ENCODE measurements at places on chromosomes 7 and 10.
A peak's percentile ranks its signal among the peaks of the same experiment; 100 is the strongest.

GRCh38 chr7:94109556-94109955, 105.4 kb upstream of the BET1 start:
- no peak for DNase-seq

- peak; percentile 56 for DNase-seq
Measured at GRCh38 chr7:25857376-25858067, 294.5 kb upstream of the NFE2L3 start.

- DNase-seq, result no peak
Measured at GRCh38 chr10:10946801-10947200, 70.9 kb upstream of the CELF2 start.

DNA sequence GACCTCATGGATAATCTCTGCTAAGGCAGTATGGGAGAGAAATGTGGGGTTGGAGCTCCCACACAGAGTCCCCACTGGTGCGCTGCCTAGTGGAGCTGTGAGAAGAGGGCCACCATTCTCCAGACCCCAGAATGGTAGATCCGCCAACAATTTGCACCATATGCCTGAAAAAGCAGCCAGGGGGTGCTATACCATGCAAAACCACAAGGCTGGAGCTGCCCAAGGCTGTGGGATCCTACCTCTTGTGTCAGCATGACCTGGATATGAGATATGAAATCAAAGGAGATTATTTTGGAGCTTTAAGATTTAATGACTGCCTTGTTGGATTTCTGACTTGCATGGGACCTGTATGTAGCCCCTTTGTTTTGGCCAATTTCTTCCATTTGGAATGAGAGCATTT, 27.0 kb upstream of the SAMD9L start:
- no peak for DNase-seq

DNA sequence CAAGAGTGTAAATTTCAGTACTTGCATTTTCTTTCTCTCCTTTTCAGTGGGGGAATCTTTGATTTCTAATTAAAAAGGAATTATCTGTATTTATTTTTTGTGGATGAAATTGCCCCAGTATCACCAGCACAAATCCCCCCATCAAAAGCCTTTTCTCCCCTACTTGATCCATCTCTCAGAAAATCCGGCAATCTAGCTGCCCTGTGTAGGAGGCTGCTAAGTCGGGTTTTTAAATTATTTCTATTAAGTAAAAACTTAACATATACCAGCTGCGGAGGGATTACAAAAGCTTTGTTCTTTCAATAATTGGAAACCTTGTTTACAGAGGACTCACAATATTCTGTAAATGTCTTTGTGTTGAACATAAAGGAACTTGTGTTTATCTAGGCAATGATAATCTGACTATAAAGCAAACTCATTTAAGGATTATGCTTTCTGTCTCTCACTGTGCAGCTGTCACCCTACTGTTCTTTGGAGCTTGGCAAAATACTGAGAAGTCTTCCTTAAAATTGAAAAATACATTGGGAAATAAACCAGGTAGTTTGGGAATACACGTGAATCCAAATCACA, 177.4 kb upstream of the PRR15 start:
- no peak for DNase-seq

- DNase-seq, result no peak
Measured at GRCh38 chr7:105974471-105974870, 11.4 kb downstream of the CDHR3 start.

DNA sequence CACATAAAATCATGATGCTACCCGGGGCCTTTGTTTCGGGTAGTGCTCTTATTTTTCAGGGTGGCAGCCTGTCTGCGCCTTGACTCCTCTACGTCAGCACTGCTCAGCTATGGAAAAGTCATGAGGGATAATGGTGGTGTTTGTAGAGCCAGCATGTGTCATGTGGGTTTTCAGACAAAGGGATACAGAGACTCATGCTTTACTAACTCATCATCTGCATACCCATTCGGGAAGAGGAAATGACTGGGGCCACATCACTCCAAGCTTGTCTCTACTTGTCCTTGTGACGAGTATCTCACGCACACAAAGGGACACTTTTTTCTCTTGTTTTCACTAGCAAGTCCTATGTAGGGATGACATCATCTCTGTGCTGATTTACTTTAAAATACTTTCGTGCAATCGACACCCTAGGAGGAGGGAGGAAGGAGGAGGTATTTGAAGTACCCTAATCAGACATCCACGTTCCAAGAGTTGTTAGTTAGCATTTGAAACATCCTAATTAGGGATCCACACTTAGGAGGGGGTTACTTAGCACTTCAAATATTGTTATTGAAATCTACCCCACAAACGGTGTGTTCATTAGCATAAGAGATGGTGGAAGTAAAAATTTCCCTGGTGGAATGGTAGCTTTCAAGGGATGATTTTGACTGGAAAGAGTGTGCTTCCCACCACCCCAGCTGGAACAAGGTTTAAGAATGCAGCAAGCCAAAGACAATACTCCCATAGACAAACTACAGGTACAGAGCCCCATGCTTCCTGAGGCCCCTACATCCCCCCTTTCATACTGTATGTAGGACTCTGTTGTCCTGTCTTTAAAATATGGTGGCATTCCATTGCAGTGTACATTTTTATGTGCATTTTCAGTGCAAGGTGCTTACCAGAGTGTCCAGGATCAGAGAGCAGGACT, 52.0 kb downstream of the THNSL1 start:
- no peak for DNase-seq

DNA sequence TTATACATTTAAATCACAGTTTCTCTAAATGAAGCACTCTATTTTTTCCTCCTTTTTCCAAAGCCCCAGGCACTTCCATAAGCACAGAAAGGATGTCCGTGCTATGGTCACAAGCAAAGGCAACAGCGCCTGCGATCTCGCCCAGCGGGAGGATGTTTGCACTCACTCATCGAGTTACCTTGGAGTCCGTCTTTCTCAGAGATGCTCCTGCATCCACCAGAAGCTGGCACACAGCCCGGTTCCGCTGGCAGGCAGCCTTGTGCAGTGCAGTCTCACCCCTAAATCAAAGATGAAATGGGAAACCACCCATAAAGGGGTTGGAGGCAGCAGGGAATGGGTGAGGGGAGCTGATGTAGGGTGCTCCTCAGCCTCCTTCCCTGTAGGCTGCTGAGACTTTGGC, 51.9 kb upstream of the PTN start:
- DNase-seq, result no peak

GRCh38 chr10:128073890-128074289, 52.3 kb downstream of the MKI67 start:
- no peak for DNase-seq

- DNase-seq, result no peak
Measured at GRCh38 chr7:141593134-141593533, 41.9 kb downstream of the AGK start.

DNA sequence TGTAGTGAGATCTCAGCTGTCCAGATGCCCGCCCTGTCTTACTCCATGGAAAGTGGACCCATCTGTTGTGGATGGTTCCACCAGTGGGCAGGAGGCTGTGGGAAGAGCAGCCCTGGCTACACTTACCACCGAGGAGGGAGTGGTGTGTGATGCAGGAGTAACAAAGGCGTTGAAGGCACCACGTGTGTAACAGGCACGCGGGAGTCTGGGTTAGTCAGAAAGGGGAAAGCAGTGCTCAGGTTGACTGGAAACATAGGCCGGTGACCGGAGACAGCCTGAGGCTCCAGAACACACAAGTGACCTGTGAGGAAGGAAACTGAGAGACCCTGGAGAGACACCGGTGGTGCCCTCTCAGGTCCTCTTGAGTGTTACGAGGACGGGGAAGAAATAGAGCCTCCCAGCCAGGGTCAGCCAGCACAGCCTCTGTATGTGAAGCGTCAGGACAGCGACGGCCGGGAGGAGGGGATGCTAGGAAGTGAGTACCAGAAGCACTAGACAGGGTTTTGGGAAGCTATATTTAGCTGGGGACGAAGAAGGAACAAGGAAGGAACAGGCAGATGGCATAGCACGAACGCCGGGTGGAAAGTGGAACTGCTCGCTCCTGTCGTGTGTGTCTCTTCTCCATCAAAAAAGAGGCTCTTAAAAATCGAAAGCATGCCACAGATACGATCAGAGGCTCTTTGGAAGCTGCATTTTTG, 51.7 kb downstream of the DAGLB start:
- DNase-seq, result no peak

DNA sequence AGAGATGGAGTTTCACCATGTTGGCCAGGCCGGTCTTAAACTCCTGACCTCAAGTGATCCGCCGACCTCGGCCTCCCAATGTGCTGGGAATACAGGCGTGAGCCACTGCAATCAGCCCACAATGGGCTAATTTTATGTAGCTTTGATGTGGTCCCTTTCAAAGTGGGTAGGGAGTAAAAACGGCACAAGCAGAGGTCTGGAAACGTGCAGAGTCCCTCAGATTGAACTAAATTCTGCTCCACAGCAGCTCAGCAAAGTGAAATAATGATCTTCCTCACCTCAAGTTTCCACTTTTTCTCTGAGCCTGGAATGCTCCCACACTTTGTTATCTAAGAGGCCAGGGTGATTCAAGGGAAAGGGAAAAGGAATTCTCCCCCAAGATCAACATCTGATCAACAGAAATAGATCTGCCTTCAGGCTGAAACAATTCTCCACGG, 6.1 kb downstream of the CCDC3 start:
- DNase-seq, result no peak

DNA sequence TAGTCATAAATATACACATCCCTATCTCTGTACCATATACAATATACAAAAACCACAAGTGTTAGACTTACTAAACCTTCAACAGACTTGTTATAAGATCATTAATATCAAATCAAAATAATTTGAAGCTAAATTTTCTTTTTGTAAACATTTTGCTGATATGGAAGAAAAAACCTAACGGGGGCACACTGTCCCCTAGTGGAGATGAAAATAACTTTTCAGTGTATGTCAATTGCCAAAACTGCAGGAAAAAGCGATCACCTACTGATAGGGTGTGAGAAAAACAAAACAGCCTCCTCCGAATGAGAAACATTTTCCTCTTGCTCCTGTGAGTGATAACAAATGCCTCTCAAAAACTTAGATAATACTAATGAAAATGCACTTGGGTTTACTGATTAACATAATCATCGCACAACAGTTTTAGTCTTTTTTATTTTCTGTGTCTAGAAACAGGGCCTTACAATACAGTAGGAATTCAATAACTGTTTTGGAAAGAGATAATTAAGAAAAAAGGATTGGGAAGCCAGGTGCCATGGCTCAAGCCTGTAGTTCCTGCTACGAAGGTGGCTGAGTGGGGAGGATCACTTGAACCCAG, 322.7 kb downstream of the CRPPA start:
- no peak for DNase-seq

DNA sequence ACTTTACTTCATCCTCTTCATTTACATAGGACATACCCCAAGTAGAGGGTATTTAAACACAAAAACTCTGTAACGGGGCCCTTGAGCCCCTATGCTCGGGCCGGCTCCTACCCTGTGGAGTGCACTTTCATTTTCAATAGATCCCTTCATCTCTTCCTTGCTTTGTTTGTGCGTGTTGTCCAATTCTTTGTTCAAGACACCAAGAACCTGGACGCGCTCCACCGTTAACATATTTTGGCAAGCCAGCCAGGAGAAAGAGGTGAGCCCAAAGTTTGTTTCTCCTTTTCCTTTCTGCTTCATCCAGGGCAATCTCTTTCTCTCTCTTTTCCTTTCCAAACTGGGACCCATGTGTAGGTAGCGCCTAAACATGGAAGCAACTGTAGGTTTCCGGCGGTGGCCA, 26.0 kb upstream of the BNIP3 start:
- DNase-seq, result no peak

DNA sequence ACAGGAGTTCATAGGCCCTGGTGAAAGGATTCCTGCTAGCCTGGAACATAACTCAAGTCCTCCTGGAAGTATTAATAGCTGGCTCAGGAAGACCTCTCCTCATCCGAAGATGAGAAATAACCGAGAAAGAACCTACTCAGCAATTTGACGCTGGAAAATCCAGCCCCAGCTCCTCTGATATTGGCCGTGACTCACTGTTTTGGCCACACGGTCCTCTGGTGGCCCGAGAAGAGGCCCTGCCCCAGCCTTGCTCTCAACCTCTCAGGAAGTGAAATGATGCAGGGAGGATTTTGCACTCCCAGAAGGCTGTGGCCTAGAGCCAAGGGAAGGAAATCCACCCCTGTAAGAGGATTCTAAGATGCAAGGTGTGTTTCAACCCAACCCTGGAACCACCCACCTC, 121.6 kb downstream of the MTPAP start:
- DNase-seq, result no peak

- no peak for DNase-seq
Measured at GRCh38 chr7:152196391-152196790, 170.9 kb downstream of the GALNT11 start.

DNA sequence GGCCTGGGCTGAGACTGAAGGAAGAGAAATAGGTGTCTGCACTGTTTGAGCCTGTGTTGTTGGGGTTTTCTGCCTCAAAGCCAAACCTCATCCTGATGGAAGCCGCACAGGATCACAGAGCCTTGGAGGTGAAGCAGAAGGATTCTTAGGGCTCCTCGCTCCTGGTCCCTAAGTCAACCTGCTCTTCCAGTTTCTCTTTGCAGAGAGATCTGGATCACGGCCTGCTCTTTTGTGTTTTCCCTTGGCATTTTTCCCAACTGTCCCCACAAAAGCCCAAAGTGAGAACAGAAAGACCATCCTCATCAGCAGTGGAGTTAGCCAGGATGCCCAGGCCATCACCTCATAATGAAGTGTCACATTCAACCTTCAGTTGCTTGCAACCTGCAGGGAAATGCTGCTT, 20.3 kb upstream of the PPIA start:
- no peak for DNase-seq

GRCh38 chr7:47227762-47228177, 354.1 kb downstream of the TNS3 start:
- DNase-seq, result no peak

GRCh38 chr7:107233981-107234380, 65.2 kb downstream of the HBP1 start:
- no peak for DNase-seq

GRCh38 chr10:132740588-132740987, 45.4 kb downstream of the NKX6-2 start:
- DNase-seq, result no peak

- no peak for DNase-seq
Measured at GRCh38 chr10:128848810-128849209, 618.2 kb upstream of the MGMT start.

GRCh38 chr7:47670729-47671128, 88.8 kb upstream of the TNS3 start:
- no peak for DNase-seq

DNA sequence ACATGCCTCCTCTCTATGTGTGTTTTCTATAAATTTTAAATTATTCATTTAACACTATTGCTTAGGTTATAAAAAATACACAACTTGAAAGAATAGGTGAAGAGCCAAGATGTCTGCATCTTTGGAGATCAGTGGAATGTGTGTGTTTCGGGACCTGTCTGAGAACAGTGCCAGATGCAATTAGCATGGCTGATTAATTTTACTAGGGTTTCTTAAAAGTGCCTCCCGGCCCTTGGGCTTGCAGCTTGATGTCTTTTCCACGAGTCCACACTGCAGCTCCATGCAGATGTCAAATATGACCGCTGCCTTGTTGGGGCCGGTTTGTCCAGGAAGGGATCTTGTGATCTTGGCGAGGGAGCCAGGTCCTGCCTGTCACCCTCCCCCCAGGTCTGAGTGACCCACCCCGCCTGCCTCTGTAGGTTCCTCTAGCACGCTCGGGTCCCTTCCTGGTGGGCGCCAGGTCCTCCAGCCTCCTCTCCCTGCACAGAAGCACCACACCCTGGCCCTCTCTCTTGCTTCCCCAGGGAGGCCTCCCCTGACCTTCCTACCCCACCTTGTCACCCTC, 20.7 kb downstream of the LHPP start:
- DNase-seq, result no peak

GRCh38 chr7:33446551-33446950, 317.2 kb downstream of the BBS9 start:
- DNase-seq, result no peak

- no peak for DNase-seq
Measured at GRCh38 chr10:113493882-113494301, 59.0 kb upstream of the HABP2 start.
